ENCODE measurements at places on chromosomes 3 and 15.

DNA sequence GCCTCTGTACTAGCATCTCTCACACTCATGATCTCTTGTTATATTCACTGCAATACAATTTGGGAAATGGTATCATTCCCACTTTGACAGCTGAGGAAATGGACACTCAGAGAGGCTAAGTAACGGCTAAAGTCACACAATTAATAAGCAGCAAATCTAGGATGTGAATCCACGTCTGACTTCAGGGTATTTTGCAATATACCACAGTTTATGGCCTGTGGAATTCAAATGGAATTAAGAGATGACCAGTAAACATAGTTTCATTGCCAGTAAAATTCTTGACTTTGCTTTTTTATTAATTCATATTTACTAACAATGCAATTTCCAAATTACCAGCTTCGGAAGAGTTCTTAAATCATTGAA lies 61.1 kb downstream of the CCNL1 start:
- H3K36me3 ChIP-seq, result no peaks in the 10 kb centered on the region
- no peak overlapping the region for H3K4me3 ChIP-seq
- H3K27me3 ChIP-seq, result no peaks in the 10 kb centered on the region
- no peak overlapping the region for H3K27ac ChIP-seq

DNA sequence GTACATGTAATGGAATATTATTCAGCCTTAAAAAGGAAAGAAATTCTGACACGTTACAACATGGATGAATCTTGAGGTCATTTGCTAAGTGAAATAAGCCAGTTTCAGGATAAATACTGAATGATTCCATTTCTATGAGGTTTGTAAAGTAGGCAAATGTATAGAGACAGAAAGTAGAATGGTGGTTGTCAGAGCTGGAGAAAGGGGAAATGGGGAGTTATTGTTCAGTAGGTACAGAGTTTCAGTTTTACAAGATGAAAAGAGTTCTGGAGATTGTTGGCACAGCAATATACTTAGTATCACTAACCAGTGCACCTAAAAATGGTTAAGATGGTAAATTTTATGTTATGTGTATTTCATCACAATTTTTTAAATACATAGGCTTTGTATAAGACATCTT lies 60.6 kb downstream of the USP8 start:
- H3K36me3 ChIP-seq, result peaks cover 26% of the 10 kb centered on the region
- H3K27ac ChIP-seq, result no peak overlapping the region
- DNase-seq, result no peak
- H3K27me3 ChIP-seq, result no peaks in the 10 kb centered on the region
- no peaks in the 10 kb centered on the region for H3K4me1 ChIP-seq

DNA sequence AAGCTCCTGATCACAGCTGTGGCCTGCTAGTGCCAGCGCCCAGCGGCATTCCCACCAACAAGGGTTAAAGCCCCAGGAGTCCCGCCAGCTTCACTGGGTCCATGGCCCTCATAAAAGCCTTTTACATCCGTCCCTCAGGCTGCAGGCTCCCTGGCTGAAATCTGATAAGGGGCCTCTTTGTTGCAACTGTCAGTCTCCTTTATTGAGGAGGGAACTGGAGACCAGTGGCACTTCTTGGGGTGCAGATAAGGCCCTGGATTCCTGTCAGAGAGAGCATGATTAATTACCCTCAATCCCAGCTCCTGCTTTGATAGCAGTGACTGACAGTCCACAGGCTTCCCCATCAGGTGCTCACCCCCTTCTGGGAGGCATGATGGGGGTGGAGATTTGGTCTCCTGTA lies 30.9 kb upstream of the CLK3 start:
- H3K27me3 ChIP-seq, result peaks cover 3% of the 10 kb centered on the region
- peak overlapping the region; percentile 95 for H3K27ac ChIP-seq
- H3K36me3 ChIP-seq, result peaks cover 6% of the 10 kb centered on the region
- peak overlapping the region; percentile 77 for H3K4me3 ChIP-seq

- H3K36me3 ChIP-seq, result no peaks in the 10 kb centered on the region
- no peak for DNase-seq
- H3K4me1 ChIP-seq, result peaks cover 29% of the 10 kb centered on the region
- no peaks in the 10 kb centered on the region for H3K27me3 ChIP-seq
These were observed 108.6 kb upstream of the PRR20G start for GRCh38 chr3:127396473-127396872.

DNA sequence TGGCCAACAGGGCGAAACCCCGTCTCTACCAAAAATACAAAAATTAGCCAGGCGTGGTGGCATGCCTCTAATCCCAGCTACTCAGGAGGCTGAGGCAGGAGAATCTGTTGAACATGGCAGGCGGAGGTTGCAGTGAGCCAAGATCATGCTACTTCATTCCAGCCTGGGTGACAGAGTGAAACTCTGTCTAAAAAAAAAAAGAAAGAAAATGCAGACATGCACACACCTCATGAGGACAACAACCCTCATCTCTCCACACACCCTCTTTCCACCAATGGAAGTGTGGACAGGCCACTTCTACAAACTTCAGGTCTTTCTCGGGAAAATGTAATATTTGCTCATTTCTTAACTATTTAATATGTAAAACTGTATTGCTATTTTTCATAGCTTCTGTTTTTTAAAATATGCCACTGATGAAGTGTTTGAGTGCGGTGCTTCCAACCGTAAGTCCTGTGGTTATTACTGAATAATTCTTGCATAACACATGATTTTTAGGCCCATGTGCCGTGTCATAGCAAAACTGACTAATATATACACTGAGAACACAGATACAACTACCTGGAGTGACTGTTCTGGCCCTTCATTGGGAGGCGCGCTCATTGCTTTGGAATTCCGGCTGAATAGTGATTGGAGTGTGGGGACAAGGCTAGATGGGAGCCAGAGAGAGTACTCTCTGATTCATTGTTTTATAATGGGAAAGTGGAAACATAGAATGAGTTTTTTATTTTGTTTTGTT lies 23.1 kb downstream of the LRRC31 start:
- H3K36me3 ChIP-seq, result no peaks in the 10 kb centered on the region
- DNase-seq, result no peak
- no peaks in the 10 kb centered on the region for H3K27me3 ChIP-seq
- H3K4me1 ChIP-seq, result no peaks in the 10 kb centered on the region
- no peak overlapping the region for H3K4me3 ChIP-seq

DNA sequence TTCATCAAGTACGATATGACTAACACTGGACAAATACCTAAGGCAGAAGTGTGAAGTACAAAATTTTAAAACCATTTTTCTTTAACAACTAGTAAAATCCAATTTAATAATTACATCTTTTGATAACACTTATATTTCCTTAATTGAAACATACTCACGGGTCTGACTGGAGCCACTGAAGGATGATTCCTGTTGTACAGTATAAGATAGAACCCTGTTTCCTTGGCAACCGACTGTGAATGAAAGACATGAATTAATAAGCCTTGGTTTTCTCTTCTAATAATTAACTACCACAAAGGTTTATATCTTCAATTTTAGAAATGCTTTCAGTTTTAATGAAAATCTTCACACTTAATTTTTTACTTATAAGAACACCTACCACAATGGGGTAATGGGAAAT lies 19.4 kb downstream of the DHX36 start:
- no peaks in the 10 kb centered on the region for H3K4me1 ChIP-seq
- H3K27me3 ChIP-seq, result no peaks in the 10 kb centered on the region
- H3K36me3 ChIP-seq, result peaks cover 17% of the 10 kb centered on the region

GRCh38 chr15:100061944-100062343 lies 279.8 kb downstream of the ADAMTS17 start:
- no peaks in the 10 kb centered on the region for H3K36me3 ChIP-seq
- DNase-seq, result no peak
- H3K4me1 ChIP-seq, result peaks cover 21% of the 10 kb centered on the region
- no peak overlapping the region for H3K4me3 ChIP-seq

- DNase-seq, result no peak
- no peak overlapping the region for H3K27ac ChIP-seq
- no peaks in the 10 kb centered on the region for H3K27me3 ChIP-seq
- peak overlapping the region; percentile 86 for H3K4me3 ChIP-seq
- H3K4me1 ChIP-seq, result peaks cover 47% of the 10 kb centered on the region
These were observed 3.9 kb downstream of the FNDC3B start for GRCh38 chr3:172043233-172043632.

- H3K4me1 ChIP-seq, result peaks cover 8% of the 10 kb centered on the region
- H3K27ac ChIP-seq, result no peak overlapping the region
- no peak for DNase-seq
- H3K36me3 ChIP-seq, result peaks cover 12% of the 10 kb centered on the region
- H3K4me3 ChIP-seq, result no peak overlapping the region
- no peaks in the 10 kb centered on the region for H3K27me3 ChIP-seq
These were observed 122.2 kb downstream of the KLHL25 start for GRCh38 chr15:85672332-85673084.

DNA sequence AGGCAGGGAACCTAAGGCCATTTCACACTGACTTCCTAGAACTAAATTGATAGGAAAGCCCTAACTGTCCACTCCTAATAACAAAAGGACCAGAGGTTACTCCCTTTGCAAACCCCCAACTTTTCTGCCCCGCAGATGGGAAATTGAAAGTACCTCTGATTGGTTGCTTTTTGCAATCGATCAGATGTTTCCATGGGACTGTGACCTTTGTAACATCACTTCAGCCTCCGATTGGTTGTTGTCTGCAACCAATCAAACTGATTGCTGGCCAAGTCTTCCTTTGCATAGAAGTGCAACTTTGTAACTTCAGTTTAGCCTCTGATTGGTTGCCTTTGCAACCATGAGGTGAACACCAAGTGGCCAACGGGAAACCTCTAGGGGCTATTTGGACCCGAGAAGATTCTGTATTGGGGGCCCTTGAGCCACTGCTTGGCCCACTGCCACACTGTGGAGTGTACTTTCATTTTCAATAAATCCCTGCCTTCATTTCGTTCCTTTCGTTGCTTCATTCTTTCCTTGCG lies 11.3 kb upstream of the KNL1 start:
- H3K36me3 ChIP-seq, result peaks cover 2% of the 10 kb centered on the region
- H3K27ac ChIP-seq, result no peak overlapping the region
- H3K4me3 ChIP-seq, result no peak overlapping the region
- no peaks in the 10 kb centered on the region for H3K4me1 ChIP-seq
- H3K27me3 ChIP-seq, result no peaks in the 10 kb centered on the region

GRCh38 chr3:120281261-120281660 lies 3.8 kb downstream of the GPR156 start:
- H3K36me3 ChIP-seq, result no peaks in the 10 kb centered on the region
- no peak for DNase-seq
- peaks cover 4% of the 10 kb centered on the region for H3K4me1 ChIP-seq
- no peak overlapping the region for H3K4me3 ChIP-seq
- peaks cover 31% of the 10 kb centered on the region for H3K27me3 ChIP-seq

DNA sequence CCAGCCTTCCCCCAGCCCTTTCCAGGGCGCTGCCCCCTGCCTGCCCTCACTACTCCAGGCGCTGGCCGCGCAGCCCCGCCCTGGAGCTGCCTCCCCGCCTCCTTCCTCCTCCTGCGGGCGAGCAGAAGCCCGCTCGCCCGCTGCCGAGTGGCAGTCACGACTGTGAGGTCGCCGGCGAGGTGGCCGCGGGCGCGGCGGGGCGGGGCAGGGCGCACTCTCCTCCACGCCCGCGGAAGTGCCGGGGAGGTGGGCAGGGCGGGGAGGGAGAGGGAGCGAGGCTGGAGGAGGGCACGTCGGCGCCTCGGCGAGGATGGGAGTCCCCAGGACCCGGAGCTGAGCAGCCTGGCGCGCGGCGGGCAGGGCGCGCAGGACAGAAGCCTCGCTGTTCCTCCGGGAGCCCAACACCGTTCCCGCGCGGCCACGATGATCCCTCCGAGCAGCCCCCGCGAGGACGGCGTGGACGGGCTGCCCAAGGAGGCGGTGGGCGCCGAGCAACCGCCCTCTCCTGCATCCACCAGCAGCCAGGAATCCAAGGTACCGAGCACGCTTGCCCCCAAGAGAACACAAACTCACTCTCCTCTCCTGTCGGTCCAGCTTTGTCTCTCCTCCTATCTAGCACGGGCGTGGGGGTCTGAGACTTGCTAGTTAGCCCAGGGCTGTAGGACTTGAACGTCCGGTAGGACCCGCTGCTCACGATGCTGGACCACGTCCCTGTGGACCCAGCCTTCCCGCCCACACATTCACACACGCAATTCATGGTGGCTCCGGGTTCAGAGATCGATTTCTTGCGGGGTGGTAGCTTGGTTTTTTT lies at the start of gene STAC:
TSS of gene STAC (plus strand) at position 284 of the 811 bp plus-strand sequence. CDS start at position 424, 140 bp downstream.
- no peaks in the 10 kb centered on the region for H3K36me3 ChIP-seq
- no peak within 1 kb of the TSS for H3K27ac ChIP-seq
- H3K4me3 ChIP-seq, result peak within 1 kb of the TSS; percentile 87

- H3K4me1 ChIP-seq, result no peaks in the 10 kb centered on the region
- no peak overlapping the region for H3K27ac ChIP-seq
- DNase-seq, result no peak
- H3K36me3 ChIP-seq, result no peaks in the 10 kb centered on the region
These were observed 94.5 kb downstream of the GOLIM4 start for GRCh38 chr3:168001244-168001643.

DNA sequence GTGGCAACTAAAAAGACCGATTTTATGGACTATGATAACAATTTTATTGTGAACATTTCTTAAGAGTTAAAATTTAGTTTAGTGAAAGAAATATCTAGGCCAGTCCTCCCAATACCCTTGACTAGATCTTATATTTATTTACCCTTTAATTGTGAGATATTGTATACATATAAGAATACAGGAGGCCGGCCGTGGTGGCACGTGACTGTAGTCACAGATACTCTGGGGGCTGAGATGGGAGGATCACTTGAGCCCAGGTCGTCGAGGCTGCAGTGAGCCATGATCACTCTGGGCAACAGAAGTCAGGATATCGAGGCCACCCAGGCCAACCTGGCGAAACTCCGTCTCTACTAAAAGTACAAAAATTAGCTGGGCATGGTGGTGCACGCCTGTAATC lies 756 bp upstream of the RMDN3 start:
- no peaks in the 10 kb centered on the region for H3K27me3 ChIP-seq
- H3K4me3 ChIP-seq, result peak overlapping the region; percentile 93
- peak overlapping the region; percentile 100 for H3K27ac ChIP-seq
- DNase-seq, result no peak
- peaks cover 31% of the 10 kb centered on the region for H3K4me1 ChIP-seq

GRCh38 chr3:53671192-53671960 lies 174.8 kb downstream of the CHDH start:
- no peak overlapping the region for H3K4me3 ChIP-seq
- H3K27me3 ChIP-seq, result peaks cover 13% of the 10 kb centered on the region
- no peaks in the 10 kb centered on the region for H3K4me1 ChIP-seq
- DNase-seq, result no peak
- no peaks in the 10 kb centered on the region for H3K36me3 ChIP-seq

DNA sequence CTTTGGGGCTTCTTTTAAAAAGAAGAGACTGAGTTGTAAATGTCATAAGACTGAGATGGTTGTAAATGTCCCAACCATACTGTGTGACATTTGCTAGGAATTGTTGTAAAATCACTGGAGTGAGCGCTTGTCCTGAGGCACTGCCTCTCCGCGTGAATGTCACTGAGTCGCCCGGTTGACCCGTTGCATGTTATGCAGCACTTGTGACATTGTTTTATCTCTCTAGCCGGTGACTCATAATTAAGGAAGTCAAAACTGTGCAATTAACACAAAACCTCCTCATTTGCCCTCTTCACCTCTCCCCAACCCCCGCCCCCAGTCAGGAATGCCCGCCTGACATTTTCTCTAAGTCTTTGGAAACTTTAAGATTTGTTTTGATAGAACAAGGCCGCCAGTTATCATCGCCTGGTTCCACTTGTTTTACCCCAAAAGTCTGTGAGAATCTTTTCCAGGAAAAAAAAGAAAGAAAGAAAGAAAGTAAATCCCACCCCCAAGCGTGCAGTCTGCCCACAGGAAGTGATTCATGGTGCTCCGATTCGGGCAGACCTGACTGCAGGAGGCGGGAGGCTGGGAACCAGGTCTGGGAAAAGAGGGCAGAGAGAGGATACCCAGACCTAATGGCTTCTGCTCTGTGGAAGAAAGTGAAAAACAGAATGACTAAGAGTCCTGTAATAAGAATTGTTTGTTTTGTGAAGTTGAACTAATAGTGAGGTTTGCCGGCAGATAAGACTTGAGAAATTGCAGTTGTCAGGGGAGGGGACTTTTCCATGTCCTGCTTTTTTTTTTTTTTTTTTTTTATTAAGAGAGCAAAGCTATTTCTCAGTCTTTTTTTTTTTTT lies 84.8 kb downstream of the SMAD3 start:
- H3K36me3 ChIP-seq, result no peaks in the 10 kb centered on the region
- H3K27ac ChIP-seq, result peak overlapping the region; percentile 78
- DNase-seq, result no peak
- H3K4me1 ChIP-seq, result peaks cover 63% of the 10 kb centered on the region
